Head of caudate nucleus (tissue), 42 donors: ENCODE measurements at places on chromosomes 11 and 22.

DNA sequence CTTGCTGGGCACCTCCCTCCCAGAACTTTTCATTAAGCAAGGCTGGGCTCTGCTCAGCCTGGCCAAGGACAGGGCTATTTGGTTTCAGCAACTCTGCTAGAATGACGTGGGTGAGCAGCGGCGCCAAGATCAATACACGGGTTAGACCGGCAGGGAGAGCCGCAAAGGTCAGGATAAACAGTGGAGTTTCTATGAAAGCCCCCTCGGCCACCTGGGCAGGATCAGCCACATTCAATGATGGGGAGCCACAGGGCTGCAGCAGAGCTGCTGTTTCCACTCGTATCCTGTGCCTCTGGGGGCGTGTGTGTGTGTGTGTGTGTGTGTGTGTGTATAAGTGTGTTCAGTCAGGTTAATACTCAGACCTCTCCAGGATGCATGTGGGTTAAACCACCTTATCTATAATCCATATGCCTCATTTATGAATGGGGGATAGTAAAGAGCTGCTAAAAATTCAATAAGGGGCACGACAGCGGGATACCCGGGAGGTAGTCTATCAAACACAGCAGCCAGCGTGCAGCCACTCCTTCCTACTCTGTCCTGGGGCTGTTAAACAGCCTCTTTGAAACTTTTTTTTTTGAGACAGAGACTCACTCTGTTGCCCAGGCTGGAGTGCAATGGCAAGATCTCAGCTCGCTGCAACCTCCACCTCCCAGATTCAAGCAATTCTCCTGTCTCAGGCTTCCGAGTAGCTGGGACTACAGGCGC is 34.8 kb downstream of the MYH9 start:
- DNase-seq = no peak

DNA sequence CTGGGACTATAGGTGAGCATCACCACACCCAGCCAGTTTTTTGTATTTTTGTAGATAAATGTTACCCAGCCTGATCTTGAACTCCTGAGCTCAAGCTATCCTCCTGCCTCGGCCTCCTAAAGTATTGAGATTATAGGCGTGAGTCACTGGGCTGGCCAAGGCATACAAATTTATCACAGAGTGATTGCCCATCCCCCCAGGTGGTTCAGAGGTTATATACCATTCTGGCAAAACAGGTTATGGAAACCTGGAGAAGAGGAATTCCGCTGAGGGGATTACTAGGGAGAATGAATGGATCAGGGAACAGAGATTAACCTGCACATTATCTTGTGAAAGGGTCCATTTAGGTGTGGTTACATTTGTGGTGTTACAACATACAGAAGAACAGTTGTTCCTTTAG is 8.1 kb downstream of the ATG13 start:
- no peak for DNase-seq

DNA sequence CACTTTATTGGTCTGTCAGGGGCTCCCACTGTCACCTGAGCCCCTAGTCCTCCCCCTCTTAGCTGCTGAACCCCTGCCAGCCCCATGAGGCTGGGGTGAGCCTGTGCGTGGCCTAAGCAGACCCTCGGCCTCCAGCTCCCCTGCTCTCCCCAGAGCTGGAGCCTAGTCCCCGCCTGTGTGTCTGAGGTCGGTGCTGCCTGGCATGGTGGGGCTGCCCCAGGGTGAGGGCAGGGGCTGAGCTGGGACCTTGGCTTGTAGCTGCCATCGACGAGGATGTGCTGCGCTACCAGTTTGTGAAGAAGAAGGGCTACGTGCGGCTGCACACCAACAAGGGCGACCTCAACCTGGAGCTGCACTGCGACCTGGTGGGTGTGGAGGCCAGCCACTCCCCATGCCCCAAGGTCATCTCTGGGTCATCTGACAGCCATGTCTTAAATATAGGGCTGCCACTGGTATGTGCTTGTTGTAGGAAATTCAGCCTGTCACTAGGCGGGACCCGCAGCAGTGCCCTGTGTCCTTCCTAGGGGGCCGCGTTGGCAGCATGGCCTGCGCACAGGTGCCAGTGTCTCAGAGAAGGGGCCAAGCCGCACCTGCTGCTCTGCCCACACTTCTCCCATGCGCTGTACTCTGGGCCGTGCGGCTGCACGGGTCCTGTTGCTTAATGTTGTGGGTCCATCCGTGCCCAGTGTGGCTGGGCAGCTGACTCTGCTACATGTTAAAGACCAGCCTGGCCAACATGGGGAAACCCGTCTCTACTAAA is 21.0 kb downstream of the PPIL2 start:
- DNase-seq = no peak

DNA sequence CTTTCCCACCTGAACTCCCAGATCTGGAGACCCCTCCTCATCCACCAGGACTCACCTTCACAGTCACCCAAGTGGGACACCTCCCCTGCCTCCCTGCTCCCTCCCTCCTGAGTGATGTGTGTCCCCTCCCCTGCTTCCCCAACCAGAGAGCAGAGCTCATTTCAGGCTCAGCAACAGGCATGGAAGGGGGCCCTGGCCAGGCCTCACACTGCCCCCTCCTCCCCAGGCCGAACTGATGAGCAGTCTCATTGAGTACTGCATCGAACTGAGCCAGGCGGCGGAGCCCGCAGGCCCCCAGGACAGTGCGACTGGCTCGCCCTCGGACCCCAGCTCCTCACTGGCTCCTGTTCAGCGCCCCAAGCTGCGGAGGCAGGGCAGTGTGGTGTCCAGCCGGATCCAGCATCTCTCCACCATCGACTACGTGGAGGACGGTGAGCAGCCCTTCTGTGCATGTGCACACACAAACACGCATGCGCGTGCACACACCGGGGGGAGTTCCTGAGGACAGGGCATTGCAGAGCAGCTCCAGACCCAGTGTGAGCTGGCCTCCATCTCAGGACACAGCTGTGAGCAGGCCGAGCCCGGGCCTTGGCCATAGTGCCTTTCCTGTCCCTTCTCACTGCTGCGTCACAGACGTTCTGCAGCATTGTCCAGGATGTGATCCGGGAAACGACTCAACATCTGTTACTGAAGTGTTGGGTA is 17.8 kb upstream of the NEAT1 start:
- DNase-seq = no peak

DNA sequence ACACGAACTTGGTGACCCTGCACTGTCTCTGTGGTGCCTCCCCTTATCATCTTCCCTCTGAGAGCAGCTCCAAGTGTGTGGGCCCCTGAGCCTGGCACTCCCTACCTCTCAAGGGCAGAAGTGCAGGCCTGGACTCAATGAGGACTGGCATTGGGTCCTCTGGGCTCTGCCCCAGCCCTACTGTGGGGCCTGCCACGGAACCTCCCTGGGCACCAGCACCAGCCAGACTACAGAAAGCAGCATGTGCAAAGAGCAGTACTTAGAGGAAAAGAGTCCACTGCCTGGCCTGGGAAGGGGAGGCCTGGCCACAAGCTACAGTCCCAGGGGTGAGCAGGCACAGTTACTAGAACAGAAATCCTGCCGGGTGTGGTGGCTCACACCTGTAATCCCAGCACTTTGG is 222.5 kb downstream of the DSCAML1 start:
- peak; percentile 19 for DNase-seq

- no peak for DNase-seq
Observed at GRCh38 chr11:23851216-23851615, 645.6 kb upstream of the LUZP2 start.
